Stimulated activated CD8-positive, alpha-beta memory T cell treated with anti-CD3 and anti-CD28 coated beads, Interleukin-15, amount 100 ng/mL, for 4 hours (primary cell): ENCODE measurements at places on chromosomes 7 and 10.

GRCh38 chr10:118773041-118773440 is 18.3 kb upstream of the CACUL1 start:
- DNase-seq, result no peak

- DNase-seq, result no peak
Measured at GRCh38 chr7:43572516-43573049, 10.3 kb upstream of the STK17A start.

DNA sequence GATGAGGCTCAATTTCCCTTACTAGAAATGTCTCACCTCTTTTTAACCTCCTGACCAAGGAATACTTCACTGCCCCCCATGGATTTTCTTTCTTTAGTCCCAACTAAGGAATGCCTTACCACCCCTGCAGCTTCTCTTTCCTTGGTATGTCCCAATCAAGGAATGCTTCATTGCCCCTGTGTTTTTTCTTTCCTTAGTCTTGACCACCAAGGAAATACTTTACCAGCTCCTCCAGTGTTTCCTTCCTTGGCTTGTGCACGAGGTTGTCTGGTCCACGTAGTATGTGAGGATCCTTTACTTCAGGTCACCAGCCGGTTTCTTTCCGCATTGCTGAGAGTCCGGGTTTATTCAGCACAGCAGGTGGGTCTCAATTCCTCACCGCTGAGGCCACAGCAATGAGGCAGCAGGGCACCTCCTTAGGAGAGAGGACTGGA is 59.3 kb downstream of the CYP2C9 start:
- DNase-seq, result no peak

DNA sequence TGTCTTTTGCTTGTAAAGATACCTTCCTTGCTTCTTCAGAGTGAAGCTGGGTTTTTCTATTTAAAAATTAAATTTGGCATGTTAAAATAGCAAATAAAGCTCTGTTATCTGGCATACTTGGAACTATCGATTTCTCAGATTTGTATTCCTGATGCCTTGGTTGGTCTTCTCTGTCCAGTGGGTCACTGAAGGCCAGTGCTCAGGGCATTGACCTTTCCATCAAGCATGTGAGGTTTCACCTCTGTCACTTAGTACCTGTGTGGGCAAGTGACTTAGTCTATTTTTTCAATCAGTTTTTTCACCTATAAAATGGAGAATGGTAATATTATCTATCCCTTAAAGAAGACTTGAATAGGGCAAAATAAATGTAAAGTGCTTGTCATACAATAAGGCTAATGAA is 311.3 kb downstream of the BICC1 start:
- no peak for DNase-seq

DNA sequence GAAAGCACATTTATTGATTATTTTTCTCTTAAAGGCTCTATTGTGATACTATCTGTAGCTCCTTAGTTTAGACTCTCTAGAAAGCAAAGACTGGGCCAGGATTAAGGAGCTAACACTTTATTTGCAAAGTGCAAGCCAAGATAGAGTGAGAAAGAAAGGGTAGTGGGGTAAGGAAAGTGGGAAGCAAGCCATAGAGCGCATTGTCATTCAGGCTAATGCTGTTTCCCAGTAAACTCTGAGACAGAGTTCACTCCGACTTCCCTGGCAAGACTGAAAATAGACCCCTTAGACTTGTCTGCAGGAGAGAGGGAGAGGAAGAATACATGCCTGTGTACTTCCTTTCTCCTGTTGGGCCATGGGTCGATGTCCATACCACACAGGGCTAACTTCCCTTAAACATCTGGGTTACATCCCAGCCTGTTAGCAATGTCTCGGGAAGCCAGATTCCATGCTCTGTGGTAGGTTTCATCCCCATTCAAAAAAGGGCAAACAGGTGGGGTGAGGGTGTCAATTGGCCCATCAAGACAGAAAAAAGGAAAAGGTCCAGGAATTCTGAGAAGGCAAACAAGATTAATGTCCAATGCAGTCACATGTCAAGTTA is 875.8 kb upstream of the CELF2 start:
- DNase-seq, result no peak

- DNase-seq, result no peak
Measured at GRCh38 chr10:60986791-60987190, 42.8 kb upstream of the RHOBTB1 start.

DNA sequence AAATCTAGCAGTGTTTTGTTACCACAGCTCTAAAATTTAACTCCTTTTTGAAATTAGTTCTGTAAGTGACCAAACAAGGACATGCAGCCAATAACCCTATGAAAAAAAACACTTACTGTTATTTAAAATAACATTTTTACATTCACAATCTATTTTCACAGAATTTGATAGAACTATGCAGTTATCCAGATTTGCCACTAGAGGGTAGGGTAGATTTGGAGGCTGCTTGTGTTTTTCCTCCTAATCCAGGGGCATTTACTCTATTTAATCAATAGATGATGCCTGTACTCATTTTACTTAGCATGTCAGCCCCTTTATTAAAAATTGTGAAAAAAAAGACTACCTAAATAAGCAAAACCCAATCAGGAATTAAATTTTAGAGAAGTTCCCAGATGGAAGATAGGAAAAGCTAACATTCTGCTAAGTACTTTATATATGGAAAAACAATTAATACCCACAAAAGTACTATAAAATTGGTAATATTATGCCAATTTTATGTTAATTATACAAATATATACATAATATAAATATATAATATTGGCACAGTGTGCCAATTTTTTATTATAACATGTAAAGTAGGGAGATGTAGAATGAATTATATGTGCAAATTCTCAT is 18.1 kb upstream of the LIPK start:
- DNase-seq, result no peak

GRCh38 chr7:103859709-103860108 is 129.7 kb downstream of the RELN start:
- DNase-seq, result no peak

GRCh38 chr7:107118109-107118900 is 50.5 kb upstream of the HBP1 start:
- no peak for DNase-seq

- no peak for DNase-seq
Measured at GRCh38 chr7:73701357-73701995, 18.0 kb downstream of the STX1A start.
